Left cardiac atrium (tissue), 4 donors: ENCODE measurements at places on chromosomes 16 and 17. TPM values are rescaled to one million over a fixed set of nuclear protein-coding genes. Genes with fewer than 3 reads are reported as not detected.

The CMTM1 gene
- 3.0 TPM for total RNA-seq

The ASPA gene
- total RNA-seq: 5.0 TPM

The NKD1 gene
- 1.9 TPM for total RNA-seq

DNA sequence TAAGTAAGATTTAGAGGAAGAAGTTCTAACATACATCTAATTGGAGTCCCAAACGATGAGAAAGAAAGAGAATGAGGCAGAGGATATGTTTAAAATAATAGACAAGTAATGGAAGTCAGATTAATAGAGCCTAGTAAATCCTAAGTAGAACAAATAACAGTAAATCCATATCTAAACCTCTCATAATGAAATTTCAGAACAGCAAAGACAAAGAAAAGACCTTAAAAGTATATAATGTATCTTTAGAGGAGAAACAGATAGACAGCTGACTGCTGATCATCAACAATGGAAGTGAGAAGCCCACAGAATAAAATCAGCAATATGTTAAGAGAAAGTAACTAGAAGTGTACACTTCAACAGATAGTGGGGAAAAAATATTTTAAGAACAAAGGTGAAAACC is 536.2 kb upstream of the ZFHX3 start:
- DNase-seq: no peak

DNA sequence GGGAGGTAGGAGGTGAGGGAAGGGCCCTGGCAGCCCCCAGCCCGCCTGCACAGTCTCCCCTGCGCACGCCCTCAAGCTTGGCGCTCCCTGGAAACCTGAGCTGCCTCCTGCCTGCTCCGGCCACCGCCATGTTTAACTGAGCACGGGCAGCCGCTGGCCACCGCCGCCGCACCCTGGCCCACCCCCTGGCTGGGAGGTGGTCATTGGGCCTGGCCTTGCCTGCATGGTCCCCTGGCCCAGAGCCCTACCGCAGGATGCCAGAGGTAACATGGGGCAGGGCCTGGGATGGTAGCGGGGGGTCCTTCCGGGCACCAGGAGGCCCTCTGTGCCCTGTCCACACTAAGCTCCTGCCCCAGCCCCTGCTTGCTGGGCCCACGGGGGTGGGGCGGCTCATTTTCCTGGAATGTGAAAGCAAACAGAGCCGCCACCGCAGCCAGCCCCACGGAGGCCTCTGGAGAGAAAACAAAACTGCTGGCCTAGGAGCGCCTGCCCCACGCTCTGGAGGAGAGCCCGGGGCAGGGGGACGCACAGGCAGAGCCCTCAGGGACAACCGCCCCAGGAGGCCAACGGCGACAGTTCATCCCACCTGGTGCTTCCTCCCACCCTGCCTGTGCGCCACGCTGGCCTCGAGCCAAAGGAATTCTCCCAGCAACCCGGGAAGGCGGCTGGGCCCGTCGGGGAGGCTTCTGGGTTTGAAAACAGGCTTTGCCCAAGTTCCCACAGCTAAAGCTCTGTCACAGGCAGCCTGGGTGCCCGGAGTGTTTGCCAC is 8.9 kb downstream of the NHERF2 start:
- DNase-seq: peak; percentile 81

- DNase-seq: no peak
Measured at GRCh38 chr17:57397402-57397801, 141.1 kb downstream of the MSI2 start.
